ENCODE measurements at places on chromosomes 5 and 9.
A peak's percentile ranks its signal among the peaks of the same experiment; 100 is the strongest.

DNA sequence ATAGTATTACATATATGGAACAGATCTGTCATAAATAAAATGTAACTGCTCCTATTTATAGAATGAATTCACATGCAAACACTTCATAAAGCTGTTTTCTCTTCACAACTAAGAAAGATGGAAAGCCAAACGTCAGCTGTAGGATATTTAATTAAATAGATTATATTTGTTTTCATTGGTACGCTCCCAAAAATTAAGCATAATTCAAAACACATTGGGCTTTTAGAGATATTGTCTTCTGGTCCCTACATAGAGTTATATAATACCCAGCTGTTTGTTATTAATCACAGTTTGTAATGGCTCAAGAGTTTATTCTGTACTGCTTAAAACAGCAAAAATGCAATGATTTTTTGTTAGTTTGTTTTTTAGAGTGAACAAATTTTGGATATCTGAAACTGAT lies 61.2 kb downstream of the MRPS30 start:
- DNase-seq: no peak

GRCh38 chr9:134961331-134962064 lies 43.8 kb upstream of the FCN1 start:
- DNase-seq: no peak

DNA sequence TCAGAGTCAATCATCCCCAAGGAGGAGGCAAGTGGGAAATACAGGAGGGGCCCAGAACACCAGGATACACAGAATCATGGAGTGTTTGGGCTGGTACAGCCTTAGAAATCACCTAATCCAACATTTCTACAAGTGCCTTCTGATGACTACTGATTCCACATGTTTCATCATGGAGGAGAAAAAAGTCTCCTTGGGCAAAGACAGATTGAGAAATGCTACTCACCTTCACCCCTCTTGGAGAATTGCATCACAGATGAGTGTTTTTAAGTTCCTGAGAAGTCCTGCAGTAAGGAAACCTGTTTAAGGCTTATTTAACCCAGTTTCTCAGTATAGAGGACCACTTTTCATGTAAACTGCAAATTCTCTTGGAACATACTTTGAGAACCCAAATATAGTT lies 2.2 kb upstream of the SLIT3 start:
- no peak for DNase-seq

GRCh38 chr9:27384262-27385014 lies 87.5 kb upstream of the EQTN start:
- DNase-seq: no peak

DNA sequence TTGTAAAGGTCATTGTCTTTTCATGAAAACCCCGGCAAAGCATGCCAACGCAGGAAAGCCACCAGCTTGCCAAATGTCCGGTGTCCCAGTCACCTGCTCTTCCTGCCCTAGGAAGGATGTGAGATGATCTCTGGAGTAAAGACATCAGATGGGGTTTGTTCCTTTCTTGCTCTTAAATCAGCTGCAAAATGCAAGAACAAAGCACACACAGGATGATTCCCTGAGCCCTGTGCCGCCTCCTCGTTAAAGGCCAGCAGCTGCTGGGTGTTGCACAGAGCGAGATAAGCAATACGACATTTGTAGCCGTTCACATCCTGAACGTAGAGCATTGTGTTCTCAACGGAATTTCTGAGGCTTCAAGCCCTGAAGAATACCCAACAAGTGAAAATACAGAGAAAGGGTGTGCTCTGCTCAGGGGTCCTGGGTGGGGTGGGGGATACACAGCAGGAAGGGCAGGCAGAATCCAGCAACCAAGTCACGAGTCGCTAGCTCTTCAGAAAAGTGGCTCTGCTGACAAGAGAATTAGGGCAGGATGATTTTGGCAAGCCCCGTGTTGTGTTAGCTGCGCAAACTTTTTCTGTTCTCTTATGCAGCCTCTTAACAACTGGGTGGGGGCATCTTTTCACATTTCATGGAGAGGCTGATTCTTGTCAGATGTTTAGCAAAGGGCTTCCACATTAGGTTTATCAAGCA lies 229.2 kb upstream of the MAP3K1 start:
- DNase-seq: no peak

- no peak for DNase-seq
These were observed 47.1 kb downstream of the DMAC1 start for GRCh38 chr9:7752481-7752880.

DNA sequence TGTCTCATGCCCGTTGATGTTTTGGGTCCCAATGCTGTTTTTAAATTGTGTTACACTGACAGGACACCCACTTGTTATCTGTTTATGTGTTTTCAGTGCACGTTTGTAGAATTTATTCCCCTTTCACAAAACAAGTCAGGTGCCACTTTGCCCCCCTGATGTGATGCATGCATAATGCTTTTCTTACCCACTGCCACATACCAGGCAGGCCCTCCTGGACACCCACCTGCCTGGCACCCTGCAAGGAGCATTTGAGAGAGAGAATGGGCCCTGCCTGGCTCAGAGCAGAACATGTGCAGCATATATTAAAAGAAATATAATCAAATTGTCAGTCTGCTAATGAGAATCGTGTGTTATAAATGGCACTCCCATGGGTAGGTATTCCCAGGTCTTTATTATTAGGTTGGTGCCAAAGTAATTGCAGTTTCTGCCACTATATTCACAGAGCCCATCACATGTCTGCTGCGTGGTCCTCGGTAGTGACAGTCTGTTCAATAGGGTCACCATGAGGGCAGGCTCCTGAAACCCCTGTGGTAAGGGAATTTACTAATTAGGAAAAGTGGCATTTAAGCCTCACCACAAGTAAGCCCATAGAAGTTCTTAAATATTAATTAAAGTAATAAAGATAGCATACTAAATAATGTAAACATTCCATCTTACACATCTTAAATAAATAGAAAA lies 52.2 kb upstream of the CKMT2 start:
- DNase-seq: no peak

GRCh38 chr5:167713896-167714295 lies 577.5 kb upstream of the WWC1 start:
- no peak for DNase-seq

DNA sequence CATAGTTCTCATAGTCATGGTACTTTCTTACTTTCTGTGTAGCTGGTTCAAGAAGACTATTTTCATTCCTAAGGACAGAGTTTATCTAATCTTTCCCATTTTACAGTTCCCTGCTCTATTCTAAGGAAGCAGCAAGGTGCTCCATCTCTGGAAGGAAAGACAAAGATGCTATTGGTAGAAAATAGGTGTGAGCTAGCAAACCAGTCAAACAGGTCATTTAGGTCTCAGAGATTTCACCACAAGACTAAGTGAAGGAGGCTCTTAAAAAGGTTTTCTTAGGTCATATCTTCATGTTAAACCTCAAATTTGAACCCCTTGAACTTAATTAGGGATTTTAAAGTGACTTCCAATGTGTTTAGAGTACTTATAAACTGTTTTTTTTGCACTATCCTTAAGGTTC lies 62.6 kb downstream of the ADAMTSL1 start:
- DNase-seq: no peak

GRCh38 chr5:6820851-6821479 lies 107.7 kb downstream of the TENT4A start:
- DNase-seq: no peak

- no peak for DNase-seq
These were observed 163.2 kb upstream of the ADAMTS16 start for GRCh38 chr5:4976902-4977301.

DNA sequence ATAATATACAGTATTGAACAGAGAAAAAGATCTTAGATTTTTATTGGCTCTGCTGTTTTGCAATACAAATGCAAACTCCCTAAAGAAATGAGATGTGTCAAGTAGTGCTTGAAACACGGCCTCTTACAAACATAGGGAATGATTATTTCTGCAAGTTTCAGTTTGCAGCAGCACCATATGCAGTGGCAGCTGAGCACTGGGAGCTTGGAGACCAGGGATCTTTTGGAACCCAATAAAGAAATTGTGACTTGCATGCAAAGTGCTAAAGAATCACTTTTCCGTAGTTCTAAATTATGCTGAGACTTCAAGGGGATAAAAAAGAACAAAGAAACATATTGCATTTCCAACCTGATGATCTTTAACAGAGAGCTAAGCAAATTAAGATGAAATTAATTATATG lies 674.6 kb upstream of the ZNF608 start:
- DNase-seq: no peak

- no peak for DNase-seq
These were observed 35.5 kb downstream of the EFNA5 start for GRCh38 chr5:107634981-107635848.

DNA sequence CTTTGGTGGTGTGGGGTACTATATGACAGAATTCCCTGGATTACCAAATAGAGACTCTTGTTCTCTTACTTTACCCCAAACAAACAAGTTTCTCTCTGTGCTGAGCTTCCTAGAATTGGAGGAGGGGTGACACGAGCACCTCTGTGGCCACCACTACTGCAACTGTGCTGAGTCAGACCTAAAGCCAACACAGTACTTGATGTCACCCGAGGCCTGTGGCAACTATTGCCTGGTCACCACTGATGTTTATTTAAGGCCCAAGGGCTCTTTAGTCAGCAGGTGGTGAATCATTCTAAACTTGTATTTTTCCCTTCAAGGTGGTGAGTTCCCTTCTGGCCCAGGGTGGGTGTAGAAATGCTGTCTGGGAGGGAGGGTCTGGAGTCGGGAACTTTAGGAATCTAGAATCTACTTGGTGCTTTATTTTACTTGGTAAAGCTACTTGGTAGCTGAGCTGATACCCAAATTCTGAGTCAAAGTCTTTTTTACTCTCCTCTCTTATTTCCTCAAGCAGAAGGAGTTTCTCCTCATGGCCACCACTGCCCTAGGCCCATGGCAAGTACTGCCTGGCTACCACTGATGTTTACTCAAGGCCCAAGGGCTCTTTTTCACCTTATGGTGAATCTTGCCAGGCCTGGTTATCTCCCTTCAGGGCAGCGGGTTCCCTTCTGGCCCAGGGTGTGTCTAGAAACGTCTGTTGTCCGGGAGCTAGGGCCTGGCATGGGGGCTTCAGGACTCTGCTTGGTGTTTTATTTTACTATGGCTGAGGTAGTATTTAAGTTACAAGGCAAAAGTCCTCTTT lies 9.8 kb downstream of the LURAP1L start:
- DNase-seq: no peak

DNA sequence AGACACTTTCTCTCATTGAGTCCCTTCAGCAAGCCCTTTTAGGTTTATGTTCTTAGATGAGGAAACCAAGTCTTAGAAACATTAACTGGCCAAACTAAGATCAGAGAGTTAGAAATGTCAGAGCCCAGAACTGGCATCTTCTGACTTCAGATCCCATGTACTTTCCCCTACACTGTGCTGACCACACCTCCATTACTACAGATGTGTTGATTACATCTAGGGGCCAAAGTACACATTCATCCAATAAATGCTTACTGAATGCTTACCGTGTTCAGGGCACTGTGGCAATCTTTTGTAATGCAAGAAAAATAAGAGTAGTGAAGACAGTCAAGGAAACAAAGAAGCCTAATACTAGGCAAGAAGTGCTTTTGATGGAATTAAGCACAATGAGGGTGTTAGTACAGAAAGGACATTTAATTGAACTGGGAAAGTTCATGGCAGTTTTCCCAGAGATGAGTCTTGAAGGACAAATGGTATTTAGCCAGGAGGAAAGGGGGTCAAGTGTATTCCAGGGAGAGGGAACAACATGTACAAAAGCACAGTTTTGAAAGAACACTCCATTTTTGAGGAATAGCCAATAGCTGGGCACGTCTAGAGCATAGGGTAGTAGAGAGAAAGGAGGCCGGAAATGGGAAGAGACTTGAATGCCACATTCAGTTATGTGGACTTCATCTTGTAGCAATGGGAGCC lies 89.7 kb upstream of the CDKN2B start:
- no peak for DNase-seq

- DNase-seq: peak; percentile 40
These were observed 19.3 kb downstream of the ORM2 start for GRCh38 chr9:114348906-114349482.

GRCh38 chr9:110136802-110137201 lies 71.2 kb downstream of the C9orf152 start:
- no peak for DNase-seq

All from stimulated activated CD8-positive, alpha-beta memory T cell treated with anti-CD3 and anti-CD28 coated beads, Interleukin-12 subunit alpha, Interleukin-12 subunit beta, amount 100 ng/mL, for 1 hour (primary cell).